ENCODE measurements at places on chromosomes 5 and 9. TPM values are rescaled to one million over a fixed set of nuclear protein-coding genes. Genes with fewer than 3 reads are reported as not detected.

- DNase-seq: no peak
Measured at GRCh38 chr9:121345070-121345469, 25.0 kb downstream of the STOM start.

GRCh38 chr5:33824516-33825195 lies 67.1 kb downstream of the ADAMTS12 start:
- DNase-seq: no peak

GRCh38 chr5:1038417-1039209 lies 30.0 kb downstream of the NKD2 start:
- DNase-seq: no peak

DNA sequence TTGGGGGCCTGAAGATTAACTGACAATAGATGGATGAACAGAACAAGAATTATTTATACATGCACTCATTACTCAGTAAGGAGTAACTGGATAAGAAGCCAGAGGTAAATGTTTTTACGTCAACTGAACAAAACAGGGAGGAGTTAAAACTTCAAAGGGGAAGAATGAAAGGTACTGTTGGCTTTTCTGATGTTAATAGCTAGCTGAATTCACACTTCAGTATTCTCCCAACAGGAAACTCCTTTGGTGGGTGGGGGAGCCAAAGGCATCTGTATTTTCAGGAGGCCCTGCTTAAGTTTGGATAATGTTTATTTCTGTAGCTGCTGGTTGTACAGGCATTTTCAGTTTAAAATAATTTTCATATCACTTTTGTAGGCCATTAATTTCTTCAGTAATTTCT lies 23.2 kb upstream of the RFK start:
- no peak for DNase-seq

DNA sequence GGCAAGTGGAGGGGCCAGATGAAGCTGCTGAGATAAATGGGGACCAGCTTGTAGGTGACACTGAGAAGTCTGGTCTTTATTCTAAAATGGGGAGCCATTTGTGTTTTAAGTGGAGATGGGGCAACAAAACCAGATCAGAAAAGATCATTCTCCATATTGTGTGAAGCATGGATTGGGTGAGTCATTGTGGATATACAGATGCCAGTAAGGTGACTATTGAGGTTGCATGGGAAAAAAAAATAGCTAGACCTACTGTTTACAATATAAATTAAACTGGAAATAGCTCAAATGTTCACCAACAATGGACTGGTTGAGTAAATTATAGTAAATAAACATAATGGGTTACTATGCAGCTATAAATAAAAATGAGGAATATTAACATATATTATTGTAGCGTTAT lies 5.4 kb upstream of the MAP1B start:
- DNase-seq: no peak

DNA sequence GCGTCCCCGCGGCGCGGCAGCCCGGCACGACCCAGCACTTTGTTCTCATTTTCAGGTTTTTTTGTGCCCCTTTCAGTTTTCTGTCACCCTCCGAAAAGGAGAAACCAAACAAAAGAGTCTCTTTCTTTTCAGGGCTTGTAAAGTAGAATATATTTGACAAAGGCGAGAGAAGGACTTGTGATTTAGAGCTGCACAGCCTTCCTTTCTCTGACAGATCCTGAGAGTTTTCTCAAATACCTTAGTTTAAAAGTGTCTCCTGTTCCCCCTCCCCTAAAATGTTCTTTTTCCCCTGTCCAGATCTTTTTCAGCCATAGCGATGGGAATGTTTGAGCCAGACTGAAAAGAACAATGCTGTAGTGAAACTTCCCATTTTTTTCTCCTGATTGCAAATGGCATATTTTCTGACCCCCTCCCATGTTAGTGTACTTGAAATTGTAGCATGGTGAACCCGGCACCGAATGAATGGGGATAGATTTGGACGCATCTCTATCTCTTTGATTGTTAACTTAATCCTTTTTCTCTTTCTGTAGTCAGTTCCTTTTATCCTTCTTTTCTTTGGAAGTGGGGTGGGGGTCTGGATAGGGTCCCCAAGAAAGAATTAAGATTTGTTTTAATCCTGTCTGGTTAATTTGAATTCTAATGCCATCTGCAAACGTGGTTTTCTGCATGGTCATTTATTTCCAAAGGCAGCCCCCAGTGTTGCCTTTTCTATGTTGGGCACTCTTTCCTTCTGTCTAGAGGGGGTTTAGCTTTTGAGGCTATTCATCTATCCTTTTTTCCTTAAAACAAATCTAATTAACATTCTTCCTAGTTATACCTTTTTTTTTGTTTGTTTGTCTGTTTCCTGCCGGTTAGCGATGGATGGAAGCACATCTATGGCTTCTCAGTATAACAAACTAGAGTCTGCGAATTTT lies 2.2 kb downstream of the ZSWIM6 start:
- peak; percentile 31 for DNase-seq

DNA sequence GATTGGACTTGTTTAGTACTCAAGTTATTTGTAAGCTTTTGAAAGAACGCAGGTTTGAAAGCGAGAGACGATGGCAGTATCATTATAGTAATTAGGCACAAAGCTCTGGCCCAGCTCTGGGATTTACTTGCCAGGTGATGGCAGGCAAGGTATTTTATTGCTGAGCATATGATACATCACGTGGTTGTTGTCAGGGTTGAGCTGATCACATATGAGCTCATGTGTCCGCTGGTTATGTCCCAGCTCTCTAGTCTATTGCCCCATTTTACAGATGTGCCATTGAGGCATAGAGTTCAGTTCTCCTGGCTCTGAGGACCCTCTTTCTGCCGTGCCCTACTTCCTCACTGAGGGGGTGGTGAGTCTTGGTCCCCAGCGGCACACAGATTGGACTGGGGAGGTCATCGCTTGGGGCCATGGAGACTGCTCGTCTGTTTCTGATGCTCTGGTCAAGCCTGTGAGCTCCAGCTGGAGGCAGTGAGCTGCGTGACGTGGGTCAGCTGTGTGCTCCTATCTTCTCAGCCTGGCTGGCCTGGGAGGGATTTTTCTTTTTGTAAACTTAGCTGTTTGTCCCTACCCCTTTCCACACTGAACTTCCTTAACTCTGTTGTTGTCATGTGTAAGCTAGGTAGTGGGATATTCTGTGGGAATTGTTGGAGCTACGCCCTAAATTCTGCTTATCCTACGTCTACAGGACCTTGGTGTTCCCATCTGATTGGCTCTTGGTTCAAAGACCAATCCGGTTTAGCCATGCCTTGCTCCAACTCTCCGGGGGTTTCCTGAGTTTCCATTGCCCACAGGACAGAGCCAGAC lies 2.2 kb downstream of the NXNL2 start:
- no peak for DNase-seq

- no peak for DNase-seq
Measured at GRCh38 chr5:159104759-159105144, 5.0 kb upstream of the EBF1 start.

DNA sequence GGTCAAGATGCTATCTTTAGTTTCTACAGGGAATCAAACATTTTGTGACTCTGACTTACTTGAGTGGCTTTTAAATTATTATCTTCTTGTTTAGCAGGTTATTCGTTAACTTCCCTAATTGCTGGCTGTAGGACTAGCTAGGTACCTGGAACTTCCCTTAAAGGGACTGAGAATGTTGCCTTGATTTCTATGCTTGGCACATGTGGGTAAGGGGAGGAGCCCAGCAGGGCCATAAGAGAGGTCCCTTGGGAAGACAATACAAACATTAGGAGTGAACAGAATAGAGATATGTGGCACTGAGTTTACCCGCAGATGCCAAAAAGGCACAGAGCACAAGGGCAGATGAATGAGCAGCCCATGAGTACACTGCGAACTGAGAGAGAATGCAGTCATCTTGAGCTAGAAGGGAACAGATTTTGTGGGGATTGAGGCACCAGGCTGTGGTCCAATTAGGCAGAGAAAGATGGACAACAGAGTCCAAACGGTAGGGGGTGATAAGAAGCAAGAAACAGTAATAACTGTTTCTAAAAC lies 9.8 kb downstream of the CKMT2 start:
- peak; percentile 46 for DNase-seq

- no peak for DNase-seq
Measured at GRCh38 chr9:113964495-113965170, 88.5 kb downstream of the ZNF618 start.

DNA sequence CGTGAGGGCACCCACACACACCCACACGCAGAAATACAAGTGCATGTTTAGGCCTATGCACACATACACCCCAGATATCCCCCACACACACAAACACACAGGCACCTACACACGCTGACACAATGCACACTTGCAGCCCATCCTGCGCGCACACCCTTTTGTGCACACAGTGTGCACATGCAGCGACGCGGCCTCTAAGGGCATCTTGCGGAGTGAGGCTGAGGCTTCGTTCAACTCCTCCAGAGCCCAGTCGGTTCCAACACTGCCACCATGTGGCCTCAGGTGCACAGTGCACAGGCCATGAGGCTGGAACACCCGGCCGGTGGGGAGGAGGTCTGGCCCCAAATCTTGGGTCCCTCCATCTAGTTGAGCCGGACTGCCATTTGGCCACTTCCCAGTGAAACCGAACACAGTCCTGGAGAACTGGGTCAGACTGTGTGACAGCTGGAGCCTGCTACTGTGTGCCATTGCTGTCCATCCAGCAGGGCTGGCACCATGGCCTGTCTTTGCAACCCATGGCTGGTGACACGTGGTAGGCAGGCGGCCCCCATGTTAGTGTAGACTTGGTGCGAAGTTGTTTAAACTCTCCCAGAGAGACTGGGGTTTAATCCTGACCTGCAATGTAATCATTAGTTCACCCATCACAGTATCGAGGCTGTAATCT lies 97.7 kb upstream of the MVB12B start:
- DNase-seq: peak; percentile 73

DNA sequence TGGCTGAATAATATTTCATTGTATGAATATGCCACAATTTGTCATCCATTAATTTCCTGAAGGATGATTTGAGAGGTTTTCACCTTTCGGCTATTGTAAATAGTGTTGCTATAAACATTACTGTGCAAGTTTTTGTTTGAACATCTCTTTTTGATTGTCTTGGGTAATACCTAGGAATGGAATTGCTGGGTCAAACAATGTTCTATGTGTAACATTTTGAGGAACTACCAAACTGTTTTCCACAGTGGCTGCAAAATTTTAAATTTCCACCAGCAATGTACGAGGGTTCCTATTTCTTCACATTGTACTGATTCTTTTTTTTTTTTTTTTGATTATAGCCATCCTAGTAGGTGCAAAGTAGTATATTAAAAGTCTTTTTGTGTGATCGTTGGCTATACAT lies 63.8 kb upstream of the ANKH start:
- DNase-seq: no peak

GRCh38 chr9:11893331-11893730 lies 799.9 kb upstream of the TYRP1 start:
- DNase-seq: no peak

- DNase-seq: no peak
Measured at GRCh38 chr9:69089082-69089481, 53.5 kb downstream of the FXN start.

GRCh38 chr9:36896296-36896695 lies 137.8 kb downstream of the PAX5 start:
- DNase-seq: no peak

DNA sequence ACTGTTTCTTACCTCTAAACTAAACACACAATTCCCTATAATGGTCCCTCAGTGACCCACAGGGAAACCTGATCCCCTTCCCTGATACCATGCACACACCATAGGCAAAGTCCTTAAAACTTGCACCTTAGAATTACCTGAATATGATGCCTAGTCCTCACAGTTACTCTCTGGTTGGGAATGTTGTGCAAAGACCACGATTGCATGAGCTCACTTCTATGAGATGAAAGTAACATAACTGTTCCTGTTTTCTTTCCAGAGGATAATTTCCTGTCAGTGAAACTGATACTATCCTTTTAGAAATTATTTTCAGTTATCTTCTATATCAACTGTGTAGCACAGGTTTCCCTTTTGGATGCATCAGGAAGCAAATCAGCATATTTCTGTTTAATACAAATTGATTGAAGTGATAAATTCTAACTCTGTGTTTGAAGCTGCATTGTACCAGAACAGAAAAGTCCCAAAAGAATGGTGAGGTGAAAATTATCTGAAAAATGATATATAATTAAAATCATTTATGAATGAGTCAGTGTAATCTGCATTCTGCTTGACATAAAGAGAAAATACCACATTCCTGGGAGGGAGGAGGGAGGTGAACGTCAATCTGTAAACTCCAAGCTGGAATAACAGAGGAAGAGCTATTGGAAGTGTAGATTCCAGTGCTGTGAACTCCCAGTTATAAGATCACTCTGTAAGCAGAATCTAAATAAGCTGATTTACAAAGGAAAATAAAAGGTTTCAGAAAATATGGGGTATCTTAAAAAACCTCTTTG lies 51.2 kb upstream of the TNFAIP8 start:
- DNase-seq: no peak

GRCh38 chr5:31855134-31856040 lies 216.5 kb downstream of the PDZD2 start:
- peak; percentile 15 for DNase-seq

- no peak for DNase-seq
Measured at GRCh38 chr5:89190515-89191265, 307.7 kb upstream of the MEF2C start.

DNA sequence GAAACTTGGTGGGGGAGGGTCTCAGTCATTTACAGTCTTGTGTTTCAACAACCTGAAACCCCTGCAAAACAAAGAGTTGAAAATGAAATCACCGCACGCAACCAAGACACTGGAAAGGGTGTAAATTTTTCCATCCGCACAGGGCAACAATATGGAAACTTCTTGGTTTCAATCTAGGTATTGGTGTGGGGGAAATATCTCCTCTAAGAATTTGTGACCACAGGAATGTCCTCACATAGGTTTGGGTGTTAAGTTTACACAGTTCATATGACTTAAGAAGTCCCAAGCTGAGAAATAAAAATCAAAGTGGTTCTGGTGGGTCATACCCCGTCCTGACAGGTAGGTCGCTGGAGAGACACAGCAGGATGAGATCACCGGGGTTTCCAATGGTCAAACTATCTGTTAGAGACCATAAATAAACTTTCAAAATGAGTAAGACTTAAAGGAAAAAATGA lies 51.9 kb upstream of the PIP5K1B start:
- DNase-seq: no peak

DNA sequence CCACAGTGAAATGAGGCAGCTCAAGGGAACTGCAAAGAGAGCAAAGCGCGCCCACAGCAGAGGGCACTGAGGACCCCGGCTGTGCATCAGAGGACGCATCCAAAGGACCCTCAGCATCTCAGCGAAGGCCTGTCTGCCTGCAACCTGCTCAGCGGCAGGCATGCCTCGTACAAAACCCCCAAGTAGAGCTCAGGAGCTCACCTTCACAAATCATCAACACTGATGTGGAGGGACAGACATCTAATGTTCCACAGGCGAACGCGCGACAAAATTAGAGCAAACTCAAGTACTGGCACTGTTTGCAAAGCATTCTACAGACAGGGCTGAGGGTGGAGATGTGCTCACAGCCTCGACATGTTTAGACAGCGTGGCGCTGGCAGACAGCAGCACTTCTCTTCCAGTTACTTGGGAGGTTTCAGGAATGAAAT lies 81.0 kb downstream of the DCP2 start:
- no peak for DNase-seq

GRCh38 chr5:27010646-27011045 lies 27.7 kb downstream of the CDH9 start:
- DNase-seq: no peak

The C9orf152 gene
- total RNA-seq: not detected

The SPATA31C1 gene
- not detected for total RNA-seq

The INSYN2B gene
- not detected for total RNA-seq

The HSDL2 gene
- 61.3 TPM for total RNA-seq

The ADGRD2 gene
- total RNA-seq: not detected

The PLPP7 gene
- total RNA-seq: 8.2 TPM
